H9 (cell line): ENCODE measurements at places on chromosomes 2 and 18.
A peak's percentile ranks its signal among the peaks of the same experiment; 100 is the strongest.

DNA sequence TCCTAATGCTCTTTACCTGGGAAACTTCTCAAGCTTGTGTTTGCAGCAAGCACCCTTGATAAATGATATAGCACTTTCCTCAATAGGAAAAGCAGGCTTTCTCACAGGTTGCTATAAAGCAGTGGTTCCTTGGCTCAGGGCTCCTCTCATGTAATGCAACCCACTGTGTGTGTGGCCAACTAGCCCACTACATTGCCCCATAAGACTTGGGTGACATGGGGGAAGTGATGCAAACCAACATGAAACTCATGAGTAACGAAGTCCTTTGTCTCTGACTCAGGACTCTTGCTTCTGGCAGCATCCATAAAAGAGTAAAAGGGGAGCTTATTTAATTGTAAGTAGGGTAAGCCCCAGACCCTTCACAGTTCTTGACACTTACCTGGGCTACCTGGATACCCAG is 106.9 kb downstream of the COL4A4 start:
- DNase-seq, result no peak

DNA sequence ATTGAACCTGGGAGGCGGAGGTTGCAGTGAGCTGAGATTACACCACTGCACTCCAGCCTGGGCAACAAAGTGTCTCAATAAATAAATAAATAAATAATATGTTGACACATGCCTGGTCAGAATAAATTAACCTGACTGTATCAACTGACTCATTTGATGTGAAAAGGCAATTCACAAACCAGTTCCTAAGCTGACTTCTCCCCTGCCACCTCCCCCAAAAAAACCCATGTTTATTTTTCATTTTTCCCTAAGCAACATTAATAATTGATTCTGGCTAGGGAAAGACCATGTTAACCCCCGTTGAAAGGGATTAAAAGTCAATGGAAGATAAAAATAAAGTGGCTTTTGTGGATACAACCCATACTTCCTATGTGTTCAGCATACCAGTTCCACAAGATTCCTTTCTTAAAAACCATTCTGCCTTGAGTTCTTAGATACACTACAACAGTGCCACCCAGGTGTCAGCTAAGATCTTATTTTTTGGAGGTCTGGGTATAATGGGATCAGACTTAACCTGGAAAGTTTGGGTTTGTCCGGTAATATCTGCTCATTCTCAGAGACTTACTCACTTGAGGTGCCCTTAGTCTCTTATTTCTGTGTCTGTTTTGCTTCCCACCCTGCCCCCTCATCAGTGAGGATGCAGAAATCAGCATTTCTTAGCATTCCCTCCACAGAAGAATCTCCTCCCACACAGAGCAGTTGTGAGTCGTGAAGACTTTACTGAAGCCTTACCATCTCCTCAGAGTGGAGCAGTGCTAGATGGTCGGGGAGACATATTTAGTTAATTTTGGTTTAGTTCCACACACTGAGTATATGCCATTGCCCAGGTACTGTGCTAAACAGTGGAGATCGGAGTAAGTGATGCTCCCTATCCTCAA is 10.1 kb upstream of the MCFD2 start:
- no peak for DNase-seq

- DNase-seq, result no peak
Observed at GRCh38 chr18:47775961-47776360, 154.5 kb downstream of the SMAD2 start.

GRCh38 chr2:157261199-157261782 is 3.8 kb downstream of the GALNT5 start:
- no peak for DNase-seq

DNA sequence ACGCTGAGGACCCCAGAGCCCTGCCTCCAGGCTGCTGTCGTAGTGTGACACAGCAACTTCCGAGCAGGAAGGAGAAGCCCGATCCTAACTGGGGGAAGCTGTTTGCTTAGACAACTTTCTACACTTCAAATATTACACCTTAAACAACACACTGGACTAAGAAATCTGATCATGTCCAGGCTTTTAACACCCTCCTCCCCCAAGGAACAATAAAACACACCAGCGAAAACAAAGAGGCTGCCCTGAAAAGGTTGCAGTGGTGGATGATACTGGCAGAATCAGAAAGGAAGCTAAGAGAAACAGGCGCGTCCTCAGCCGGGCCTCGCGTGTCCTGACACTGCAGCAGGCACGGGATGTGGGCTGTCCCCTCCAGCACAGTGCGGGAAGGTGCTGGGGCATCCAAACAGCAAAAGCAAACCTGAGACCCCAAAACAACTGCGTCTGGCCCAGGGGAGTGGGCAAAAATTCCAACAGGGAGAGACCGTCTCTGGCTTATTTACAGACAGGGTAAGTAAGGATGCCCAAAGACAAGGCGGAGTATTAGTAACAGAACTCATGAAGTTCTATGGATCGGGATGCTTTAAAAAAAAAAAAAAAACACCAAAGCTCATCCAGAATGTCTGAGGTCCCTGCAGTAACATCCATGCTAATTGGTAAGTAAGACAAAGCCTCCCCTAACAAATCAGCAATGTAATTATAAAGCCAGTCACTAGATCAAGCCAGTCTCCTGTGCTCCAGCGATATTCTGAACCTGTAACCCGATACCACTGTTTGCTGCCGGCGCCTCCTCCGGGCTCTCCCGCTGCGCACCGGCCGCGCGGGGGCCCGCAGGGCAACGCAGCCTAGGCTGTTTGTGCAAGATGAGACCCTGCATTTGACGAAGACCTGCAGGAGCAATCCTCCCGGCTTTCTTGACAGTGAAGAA is 9.0 kb downstream of the SERTAD2 start:
- DNase-seq, result peak; percentile 92

DNA sequence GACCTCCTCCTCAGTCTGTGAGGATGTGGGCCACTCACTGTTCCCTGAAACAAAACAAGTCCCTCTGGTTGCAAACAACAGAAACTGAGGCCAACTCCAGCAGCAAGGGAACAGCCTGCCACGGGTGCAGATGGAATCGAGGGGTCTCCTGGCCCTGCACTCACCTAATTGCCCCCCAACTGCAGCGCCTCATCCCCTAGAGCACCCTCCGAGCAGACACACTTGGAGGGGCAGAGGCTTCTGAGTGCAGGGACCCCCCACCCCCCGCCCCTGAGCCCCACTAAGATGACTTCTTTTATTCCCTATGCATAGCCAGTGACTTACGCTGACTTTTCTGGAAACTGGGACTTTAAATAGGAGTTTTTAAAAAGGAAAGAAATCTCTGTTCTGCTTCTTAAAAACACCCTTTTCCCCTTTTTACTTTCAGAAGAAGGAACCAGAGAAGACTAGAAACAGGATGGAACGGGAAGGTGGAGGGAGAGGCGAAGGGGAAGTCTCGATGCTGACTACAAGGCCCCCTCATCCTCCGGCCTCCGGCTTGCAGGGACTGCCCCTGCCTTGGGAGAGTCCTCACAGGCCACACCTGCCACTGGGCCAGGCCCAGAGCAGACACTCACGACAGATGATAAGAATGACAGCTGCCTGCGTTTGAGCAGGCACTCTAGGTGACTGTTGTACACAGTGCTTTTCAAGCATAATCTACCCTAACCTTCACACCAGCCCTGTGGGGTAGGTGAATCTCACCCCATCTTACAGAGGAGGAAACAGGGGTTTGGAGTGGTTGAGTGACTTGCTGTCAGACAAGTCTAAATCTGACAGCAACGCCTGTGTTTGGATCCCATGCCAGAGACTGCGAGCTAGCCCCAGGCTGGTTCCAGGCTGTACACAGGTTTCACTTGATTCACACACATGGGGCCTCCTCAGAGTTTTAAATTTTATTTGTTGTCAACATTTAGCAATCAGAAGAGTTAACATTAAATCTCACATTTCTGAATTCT is 28.2 kb upstream of the BIN1 start:
- no peak for DNase-seq

GRCh38 chr2:84129018-84129417 is 330.1 kb downstream of the SUCLG1 start:
- DNase-seq, result no peak

- no peak for DNase-seq
Observed at GRCh38 chr2:54470266-54470938, 14.3 kb downstream of the SPTBN1 start.

DNA sequence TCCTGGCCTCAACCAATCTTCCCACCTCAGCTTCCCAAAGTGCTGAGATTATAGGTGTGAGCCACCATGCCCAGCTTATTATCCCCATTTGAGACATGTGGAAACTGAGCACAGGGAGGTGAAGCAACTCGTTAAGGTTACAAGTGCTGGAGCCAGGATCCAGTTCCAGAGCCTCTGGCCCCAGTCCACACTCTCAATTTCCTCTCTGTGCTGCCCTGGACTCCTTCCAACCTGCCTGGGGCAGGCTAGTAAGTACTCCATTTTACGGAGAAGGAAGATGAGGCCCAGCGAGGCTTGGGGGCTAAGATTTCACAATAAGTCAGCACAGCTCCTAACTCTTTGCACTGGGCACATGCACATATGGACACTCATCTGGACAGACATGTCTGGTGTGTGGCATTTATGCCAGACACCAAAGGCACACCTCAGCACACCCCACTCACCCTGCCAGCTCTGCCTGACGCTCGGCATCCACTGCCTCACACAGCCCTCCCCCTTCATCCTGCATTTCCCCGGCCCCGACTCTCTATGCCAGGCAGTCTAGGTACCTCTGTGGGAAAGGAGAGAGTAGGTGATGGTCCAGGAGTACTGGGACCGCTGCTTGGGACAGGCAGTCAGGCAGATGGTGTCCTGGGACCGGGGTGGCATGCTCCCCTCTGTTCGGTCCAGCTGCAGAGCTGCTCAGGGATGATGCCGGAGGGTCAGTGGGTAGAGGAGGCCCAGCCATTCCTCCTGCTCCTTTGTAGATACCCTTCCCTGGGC is 20.5 kb downstream of the CFAP65 start:
- no peak for DNase-seq

DNA sequence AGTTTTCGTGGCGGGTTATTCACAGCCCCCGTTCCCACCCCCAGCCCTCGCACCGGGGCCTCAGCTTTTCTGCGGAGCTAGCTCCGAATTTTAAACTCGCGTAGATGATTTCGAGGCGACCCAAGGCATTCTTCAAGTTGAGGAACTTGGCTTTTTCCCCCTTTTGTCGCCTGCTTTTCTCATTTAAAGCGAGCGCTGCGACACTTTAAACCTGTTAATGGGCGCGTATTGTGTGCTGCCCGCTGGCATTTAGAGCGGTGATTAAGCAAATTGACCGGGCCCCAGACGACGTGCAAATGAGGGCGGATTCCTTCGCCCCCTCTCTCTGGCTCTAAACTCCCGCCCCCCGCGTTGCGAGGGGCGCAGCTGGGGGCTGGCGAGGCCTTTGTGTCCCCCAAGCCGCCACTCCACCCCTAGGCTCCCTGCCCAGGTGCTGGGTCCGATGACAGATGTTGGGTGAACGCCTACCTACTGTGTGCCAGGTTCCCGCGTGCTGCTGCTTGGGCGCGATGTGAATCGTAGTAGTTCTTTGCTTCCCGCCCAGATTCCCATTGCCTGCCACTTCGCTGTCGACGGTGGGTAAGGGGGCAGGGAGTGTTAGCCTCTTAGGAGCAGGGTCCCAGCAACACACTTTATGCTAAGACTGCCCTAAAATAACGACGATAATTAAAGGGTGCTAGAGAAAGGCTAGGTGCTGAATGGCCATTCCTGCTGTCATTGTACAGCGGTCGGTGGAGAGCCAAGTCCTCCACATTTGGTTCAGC is 1.9 kb downstream of the TCF7L1 start:
- DNase-seq, result peak; percentile 91

GRCh38 chr2:102893870-102894269 is 132.0 kb downstream of the TMEM182 start:
- DNase-seq, result peak; percentile 30

DNA sequence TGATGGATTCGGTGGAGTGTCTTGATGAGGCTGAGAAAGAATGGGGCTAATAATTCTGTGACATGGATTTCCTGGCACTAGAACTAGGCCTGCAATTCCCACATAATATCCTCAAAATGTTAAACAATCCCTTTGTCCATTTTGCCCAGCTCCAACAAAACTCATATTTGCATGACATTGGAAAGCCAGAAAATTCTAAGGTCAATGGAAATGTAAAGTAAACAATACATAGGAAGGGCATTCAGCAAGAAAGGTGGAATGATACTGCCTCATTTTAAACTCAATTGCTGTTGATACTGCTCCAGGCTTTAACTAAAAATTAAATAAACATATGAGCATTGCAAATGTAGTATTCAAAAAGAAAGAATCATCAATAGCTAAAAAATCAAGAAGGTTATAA is 434.8 kb upstream of the SLC8A1 start:
- no peak for DNase-seq
